ENCODE measurements at places on chromosomes 16 and 17.

DNA sequence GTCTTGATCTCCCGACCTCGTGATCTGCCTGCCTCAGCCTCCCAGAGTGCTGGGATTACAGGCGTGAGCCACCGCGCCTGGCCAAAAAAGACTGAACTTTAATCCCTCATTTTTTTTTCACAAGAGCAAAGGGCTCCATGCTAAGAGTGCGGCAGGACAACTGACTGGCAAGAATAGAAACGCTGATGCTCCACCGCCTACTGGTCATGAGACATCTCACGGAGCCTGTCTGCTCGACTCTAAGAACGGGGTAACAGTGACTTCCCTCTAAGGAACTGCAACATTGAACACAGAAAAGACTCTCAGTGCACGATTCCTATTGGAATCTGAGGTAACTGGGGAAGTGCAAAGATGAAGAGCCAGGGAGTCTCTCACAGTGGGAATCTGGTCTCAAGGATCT, 23.9 kb downstream of the HIGD1B start:
- DNase-seq = no peak

GRCh38 chr16:24670623-24671454, 58.6 kb upstream of the TNRC6A start:
- DNase-seq = no peak

DNA sequence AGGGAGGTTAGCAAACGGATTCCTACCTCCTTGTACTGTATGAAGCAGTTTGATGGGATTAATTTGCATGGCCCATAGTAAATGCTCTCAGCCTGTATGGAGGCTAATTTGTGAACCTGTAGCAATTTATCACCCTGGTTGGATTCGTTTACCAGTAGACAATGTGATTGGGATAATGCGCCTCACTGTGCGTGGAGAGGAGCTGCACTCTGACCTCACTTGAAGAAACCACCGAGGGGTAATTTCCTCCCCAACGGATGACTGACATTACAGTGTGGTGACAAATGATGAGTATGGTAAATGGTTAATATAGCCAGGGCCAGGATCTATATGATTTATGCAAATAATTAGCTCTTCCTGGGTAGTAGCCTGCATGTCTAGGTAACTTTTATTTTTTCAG, 479.1 kb upstream of the RBFOX1 start:
- DNase-seq = no peak

DNA sequence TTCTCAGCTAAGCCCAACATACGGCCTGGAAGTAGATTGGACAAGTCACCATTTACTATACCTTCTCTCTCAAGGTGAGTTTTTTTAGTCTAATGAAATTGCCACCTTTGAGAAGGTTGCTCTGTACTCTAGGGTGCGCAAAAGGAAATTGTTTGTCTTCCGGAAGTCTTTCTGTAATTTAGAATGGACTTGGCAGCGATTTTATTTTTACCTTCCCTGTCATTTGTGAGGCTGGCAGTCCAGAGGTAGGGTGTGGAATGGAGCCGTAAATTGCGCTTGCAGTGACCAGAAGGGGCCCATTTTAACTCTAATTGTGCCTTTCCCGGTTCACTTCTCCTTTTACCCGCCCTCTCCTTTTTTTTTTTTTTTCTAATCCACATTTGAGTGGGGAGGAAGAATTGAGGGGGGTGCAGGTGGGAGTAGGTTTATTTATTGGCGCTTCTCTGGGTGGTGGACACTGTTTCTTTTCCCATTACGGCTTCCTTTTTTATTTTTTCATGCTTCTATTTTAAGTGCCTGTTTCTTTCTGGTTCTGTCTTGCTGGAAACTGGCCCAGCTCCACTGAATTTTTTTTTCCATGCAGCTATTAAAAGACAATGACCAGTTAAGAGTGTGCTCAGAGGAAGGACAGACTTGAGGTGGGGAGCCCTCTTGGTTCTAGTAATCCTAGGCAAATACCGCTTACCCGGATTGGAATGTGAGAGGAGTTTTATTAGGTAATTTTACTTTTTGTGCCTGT, 89.7 kb upstream of the CLEC18A start:
- no peak for DNase-seq

- DNase-seq = no peak
Measured at GRCh38 chr16:84156342-84156784, 11.3 kb downstream of the DNAAF1 start.

- DNase-seq = no peak
Measured at GRCh38 chr17:76872221-76872873, 4.1 kb downstream of the MGAT5B start.

DNA sequence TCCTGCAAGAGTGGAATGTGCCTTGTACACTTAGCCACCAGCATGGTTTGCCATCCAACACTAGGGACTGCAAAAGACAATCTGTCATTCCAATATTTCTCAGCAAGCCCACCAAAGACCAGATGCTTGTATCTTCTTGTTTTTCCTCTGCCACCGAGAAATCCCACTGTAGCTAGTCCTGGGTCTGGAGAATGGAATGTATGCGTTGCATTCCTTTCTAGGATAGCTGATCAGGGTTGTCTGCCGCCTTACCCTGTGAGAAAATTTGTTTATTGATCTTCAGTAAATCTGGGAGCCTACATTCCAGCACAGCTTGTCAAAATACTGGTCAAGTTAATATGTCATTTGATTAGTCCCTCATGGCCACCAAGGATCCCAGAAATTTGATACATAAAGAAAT, 28.1 kb upstream of the ADAMTS18 start:
- no peak for DNase-seq

DNA sequence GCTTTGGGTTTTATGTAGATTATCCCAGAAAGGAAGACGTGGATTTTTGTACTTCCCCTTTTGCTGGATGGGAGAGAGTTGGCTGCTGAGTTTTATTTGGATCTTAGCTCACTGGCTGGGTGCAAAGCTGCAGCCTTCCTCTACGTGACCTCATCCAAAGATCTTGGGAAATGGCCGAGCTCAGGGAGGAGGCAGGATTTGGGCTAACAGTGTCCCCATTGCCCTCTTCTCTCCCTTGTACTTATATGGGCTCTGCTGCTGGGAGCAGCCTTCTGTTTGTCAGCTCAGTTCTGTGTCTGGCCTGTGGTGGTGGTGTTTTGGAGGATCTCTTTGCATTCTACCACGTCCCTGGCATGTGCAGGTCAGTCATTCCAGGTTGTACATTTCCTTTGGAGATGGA, 2.0 kb downstream of the AOC3 start:
- no peak for DNase-seq

- DNase-seq = no peak
Measured at GRCh38 chr17:79630126-79630525, 19.3 kb upstream of the RBFOX3 start.

DNA sequence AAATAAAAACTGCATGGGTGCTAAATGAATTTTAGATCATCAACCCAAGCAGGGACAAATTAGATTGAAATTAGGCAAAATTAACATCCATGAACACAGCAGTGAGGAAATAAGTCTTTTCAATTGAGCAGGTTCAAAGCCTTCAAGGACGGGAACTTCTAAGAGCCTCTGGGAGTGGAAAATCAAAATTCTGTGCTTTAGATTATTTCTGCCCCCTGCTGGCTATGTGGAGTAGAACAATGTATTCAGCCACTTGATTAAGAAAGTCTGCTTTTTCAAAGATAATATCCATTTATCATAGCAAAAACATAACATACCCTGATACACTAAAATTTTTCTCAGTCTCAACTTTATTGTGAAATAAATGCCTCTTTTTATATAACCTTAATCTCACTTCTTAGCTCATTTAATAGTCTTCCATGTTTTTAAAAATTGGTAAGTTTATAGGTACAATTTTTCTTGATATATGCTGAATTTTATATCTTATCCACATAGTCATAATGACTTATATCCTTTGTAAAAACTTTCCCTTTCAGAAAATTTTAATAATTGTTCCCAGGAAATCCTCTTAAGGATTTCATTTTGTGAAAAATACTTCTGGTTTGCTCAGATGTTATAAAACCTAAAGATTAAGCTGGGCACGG, 28.1 kb upstream of the NOL11 start:
- peak; percentile 6 for DNase-seq

DNA sequence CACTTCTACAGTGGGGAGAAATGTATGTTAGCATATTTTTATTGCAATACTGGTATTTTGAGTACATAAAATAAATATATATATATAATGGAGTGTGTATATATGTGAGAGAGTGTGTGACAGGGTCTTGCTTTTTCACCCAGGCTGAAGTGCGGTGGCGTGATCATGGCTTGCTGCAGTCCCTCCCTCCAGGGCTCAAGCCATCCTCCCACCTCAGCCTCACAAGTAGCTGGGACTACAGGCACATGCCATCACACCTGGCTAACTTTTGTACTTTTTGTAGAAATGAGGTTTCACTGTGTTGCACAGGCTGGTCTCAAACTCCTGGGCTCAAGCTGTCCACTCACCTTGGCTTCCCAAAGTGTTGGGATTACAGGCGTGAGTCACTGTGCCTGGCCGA, 4.1 kb downstream of the CYLD start:
- no peak for DNase-seq

DNA sequence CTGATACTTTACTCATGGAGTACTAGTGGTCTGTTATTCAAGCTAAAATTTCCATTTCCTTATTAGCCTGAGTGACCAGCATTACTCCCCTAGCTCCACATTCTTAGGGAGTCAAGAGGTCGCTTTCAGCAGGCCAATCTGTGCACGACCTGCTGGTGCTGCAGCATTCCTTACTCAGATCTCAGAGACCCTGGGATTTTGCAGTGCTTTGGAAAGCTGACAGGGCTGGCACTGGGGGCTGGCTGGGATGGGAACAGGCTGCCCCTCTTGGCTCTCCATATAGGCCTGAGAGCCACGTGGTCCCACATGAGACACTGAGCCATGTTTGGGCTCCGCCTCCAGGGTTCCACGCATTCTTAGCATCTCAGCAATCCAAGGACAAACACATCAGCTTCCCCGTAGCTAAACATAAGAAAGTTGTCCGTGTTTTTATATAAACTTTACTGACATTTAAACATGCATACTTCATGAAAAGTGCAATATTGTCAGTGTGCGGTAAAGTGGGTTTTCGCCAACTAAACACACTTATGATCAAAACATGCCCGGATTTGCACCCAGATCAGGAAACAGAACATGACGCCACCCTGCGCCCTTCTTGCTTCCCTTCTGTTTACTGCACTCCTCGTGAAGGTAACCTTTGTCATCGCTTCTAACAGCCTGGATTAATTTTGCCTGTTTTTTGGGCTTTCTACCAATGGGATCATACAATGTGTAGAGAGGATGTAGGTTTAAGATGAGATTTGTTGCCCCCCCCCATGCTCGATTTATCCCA, 254.5 kb upstream of the CACNG5 start:
- DNase-seq = no peak

GRCh38 chr17:49193513-49194296, 16.7 kb downstream of the GNGT2 start:
- DNase-seq = peak; percentile 13

GRCh38 chr17:332023-332422, 20.6 kb downstream of the RPH3AL start:
- DNase-seq = no peak

- DNase-seq = no peak
Measured at GRCh38 chr16:57565461-57565860, 23.0 kb downstream of the ADGRG5 start.

DNA sequence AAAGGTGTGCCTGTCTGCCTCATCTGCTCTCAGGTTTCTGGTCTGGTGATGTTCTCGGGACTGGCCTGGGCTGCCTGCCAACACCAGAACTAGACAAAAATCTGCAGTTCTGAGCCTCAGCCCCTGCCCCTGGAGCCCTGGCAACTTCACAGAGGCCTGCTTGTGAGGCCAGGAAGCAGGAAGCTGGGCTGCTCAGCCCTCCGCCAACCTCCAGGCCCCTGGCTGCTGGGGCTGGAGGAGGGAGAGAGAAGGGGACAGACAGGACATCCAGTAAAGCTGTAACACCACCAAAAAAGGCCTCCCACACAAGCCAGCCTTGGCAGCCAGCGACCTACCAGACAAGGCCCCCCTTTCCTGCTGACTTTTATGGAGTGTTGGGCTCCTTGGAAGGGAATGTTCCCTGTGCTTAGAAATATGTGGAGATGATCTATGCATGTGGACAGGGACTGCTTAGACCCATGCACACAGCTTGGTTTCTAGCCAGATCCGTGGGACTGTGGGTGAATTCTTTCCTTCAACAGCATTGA, 157.6 kb downstream of the XYLT1 start:
- no peak for DNase-seq

DNA sequence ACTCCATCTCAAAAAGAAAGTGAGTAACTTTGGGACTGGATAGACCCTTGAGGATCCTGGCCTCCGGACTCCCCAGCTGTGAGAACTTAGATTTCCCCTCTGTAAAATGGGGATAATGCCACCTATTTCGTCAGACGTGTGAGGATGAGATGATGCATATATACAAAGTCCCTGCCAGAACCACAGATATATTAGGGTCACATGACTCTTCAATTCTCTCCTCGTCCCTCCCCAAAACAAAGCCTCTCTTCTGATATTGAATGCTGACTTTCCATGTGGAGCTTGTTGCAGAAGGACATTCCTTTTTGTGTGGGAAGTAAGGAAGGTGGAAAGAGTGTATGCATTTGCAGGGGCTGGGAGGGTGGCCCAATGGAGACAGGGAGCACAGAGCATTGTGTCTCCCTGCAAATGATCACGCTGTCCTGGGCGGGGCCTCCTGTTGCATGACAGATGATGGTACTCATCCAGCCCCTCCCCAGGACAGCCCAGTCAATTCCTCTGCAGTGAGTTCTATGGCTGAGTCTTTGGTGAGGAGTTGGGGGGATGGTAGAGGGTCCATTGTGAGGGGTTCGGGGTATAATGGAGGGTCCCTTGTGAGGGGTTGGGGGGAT, 35.1 kb upstream of the MGAT5B start:
- DNase-seq = no peak

- no peak for DNase-seq
Measured at GRCh38 chr16:20851601-20852000, 45.3 kb downstream of the REXO5 start.

GRCh38 chr17:34254651-34255380, at the start of gene CCL2:
Gene CCL2 (plus strand): TSS chr17:34255285. CDS start chr17:34255350, 65 bp downstream.
- no peak for DNase-seq

DNA sequence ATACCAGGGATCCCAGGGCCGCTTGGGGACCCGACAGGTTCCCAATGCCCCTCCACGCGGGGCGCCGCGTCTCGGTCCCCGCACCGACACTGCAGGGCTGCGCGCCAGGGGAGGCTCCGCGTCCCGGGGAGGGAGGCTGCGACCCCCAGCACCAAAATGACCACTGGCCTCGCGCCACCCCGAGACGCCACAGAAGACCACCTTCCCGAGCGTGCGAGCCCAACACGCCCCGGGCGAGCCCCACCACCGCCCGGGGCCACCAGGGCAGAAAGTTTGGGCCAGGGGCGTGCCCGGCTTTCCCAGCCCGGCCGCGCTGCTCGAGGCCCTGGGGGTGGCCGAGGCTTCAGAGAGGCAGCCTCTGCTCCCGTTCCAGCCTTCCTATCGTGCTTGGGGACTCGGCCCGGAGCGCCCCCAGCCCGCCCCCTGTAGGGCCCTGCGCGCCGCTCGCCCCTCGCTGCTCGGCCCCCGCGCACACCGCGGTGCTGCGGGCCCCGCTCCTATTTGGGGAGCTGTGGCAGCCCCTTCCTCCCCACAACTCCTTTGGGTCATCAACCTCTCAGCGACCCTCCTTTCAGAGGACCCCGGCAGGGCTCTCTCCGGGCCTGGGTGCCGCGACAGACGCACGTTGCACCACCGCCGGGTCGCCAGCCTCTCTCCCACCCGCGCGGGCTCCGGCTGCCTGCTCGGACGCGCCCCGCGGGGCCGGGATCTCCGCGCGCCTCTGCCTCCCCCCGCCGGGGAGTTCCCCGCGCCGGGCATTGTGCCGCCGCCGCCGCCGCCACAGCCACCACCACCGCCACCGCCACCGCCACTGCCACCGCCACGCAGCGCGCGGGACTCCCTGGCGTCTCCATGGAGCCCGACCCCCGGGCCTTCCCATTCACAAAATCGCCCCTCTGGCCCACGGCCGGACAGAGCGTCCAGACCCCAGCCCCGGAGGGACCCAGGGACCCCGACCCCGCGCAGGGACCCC, 892 bp downstream of the RBFOX3 start:
- DNase-seq = no peak
